ENCODE measurements at places on chromosomes 13 and 19.

- DNase-seq: no peak
Measured at GRCh38 chr13:69410761-69411160, 696.9 kb upstream of the ATXN8OS start.

DNA sequence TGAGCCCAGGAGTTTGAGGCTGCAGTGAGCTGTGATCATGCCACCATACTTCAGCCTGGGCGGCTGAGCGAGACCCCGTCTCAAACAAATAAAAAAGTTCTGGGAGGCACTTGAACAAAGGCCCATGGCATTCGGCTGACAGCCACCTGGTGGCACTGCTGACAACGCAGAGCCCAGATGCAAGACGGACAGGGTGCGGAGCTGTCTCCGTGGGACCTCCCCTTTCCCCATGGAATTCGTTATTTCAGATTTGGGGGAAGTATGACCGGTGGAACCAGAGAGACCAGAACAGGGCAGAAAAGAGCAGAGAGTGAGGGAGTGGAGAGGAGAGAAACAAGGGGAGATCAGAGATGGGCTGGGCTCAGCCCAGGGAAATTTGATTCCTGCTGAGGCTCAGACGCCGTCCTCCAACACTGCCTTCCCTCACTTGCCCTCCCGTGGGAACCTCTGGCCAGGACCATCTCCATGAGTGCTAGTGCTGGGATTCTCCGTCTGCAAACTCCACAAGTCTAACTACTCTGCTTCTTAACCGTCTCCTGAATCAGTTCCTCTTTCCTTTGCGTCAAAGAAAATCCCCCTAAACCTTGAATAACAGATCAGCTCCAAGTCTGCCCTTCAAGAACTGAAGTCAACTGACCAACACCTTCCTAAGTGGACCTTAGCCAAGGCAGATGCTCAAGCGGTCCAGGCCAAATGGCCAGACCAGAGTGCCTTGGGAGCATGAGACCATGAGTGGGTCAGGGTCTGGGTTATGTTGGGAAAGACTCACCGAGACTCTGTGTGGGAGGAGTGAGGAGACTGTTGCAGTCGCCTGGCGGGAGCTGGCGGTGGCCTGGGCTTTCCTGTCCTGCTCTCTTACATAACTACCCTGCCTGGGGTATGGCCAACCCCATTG lies 11.9 kb upstream of the ATF5 start:
- DNase-seq: no peak

DNA sequence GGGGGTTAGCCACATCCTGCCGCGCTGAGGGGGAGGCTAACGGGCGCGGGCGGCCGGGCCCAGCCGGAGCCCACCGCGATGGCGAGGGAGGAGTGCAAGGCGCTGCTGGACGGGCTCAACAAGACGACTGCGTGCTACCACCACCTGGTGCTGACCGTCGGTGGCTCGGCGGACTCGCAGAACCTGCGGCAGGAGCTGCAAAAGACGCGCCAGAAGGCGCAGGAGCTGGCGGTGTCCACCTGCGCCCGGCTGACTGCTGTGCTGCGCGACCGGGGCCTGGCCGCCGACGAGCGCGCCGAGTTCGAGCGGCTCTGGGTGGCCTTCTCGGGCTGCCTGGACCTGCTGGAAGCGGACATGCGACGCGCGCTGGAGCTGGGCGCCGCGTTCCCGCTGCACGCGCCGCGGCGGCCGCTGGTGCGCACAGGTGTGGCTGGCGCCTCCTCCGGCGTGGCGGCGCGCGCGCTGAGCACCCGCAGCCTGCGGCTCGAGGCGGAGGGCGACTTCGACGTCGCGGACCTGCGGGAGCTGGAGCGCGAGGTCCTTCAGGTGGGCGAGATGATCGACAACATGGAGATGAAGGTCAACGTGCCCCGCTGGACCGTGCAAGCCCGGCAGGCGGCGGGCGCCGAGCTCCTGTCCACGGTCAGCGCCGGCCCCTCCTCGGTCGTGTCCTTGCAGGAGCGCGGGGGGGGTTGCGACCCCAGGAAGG lies 692 bp downstream of the RGS9BP start:
- no peak for DNase-seq

DNA sequence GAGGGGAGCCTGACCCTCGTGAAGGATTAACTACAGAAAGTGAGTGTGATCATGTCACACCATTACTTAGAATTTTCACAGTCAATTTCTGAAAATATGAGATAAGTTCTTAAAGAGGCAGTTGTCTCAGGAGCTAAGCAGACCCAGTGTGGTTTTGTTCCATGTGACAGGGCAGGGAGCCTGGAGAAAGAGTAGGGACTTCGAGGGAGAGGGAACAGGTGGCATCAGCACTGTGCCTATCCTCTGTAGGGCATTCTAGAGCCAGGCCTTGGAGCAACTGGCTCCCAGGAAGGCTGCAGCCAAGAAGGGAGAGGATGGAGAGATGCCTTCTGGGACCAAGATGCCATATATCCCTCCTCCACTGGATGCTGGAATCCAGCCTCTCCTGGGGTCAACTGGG lies 183.0 kb downstream of the TSHZ3 start:
- no peak for DNase-seq

GRCh38 chr19:18493440-18494266 lies 28.2 kb downstream of the ELL start:
- no peak for DNase-seq

- DNase-seq: no peak
Measured at GRCh38 chr13:51919531-51919930, 57.8 kb downstream of the CCDC70 start.

DNA sequence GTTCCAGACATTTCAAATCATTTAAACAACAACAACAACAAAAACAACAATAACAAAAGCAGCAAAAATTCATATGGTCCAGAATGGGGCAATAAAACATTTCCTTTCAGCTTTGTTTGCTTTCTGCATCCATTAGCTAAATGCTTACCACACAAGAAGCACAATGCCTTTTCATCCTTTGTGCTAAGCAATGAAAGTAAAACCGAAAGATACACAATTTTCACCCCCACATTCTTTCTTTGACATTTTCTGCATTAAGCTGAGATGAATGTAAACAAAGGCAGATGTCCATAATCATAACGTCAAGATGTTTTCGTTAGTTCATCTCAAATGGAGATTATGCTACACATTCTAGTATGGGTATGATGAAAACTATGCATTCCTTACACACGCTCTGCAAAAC lies 568.5 kb downstream of the SLITRK6 start:
- no peak for DNase-seq

DNA sequence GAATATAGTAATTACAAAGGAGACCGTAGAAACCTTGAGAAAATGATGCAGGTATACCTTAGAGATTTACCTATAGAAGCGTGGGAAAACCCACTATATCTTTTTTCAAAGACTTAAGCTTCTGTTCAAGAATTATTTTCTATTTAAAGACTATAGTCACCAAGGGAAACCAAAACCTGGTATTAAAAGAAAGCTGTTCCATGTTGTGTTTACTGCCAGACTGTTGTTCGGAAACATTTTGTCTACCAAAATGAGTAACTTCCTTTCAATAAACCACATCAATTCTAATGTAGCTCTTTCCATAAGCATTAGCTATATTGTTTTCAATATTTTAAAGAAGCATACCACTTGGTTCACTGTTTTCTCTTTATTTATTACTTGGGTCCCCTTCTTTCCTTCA lies 182.9 kb upstream of the SLITRK6 start:
- no peak for DNase-seq

DNA sequence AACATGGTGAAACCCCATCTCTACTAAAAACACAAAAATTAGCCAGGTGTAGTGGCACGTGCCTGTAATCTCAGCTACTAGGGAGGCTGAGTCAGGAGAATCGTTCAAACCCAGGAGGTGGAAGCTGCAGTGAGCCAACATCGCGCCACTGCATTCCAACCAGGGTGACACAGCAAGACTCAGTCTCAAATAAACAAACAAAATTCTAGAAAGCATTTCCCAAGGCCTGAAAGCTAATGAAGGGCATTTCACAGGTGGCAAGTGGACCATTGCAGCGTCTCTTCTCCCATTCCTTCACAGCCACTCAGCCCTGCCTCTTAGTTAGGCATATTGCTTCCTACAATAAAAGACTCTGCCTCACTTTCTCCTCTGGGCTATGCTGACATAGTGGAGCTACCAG lies 13.5 kb upstream of the RXFP2 start:
- DNase-seq: no peak

- DNase-seq: no peak
Measured at GRCh38 chr13:77417897-77418296, 91.0 kb upstream of the MYCBP2 start.

DNA sequence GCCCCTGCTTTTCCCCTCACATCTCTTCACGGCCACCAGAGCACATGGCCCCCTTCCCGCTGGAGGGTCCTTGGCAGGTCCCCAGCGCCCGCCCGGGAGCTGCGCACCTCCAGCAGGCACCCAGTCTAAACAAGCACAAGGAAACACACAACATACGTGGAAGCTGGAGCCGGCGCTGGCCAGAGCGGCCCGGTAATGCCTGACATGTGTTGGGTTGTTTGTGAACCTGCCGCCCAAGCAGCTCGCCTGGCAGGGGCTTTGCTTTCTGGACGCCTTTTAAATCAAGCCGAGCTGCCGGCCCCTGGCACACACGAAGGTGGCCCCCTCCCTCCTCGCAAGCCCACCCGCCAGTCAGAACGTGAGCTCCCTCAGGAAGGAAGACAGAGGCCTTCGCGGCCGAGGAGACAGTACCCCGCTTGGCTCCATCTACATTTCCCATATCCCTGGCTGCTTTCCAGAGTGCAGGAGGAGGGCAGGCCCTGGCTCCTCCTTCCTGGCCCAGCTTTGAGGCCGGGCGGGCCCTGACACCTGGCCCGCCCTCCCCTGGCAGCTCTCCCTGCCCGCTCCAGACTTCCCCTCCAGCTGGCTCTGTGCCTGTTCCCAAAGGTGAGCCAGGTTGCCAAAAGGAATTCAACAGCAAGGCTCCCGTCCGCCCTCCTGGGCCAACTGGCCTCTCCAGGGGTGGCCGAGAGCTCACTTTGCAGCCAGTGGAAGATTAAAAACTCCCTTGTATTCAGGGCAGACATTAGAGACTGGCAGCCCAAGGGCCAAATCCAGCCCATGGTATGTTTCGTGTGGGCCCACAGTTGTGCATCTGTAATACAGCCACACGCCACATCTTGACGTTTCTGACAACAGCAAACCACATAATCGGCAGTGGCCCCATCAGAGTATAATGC lies 28.7 kb downstream of the COMP start:
- DNase-seq: no peak

- DNase-seq: no peak
Measured at GRCh38 chr13:44818428-44818827, 170.8 kb downstream of the NUFIP1 start.

DNA sequence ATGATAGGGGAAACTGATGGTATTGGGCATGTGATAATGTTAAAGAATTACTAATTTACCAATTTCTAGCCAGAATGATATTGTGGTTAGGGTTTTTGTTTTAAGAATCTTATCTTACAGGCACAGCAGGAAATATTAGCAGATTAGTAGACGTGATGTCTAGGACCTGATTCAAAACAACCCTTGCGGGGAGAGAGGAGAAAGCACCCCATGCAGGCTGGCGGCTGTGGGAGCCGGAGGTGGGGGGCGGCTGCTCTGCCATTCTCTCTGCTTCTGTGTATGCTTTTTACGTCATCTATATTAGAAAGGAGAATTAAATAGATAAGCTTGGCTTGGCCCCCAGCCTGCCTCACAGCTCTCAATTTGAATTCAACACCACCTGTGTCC lies 41.5 kb downstream of the MLLT1 start:
- DNase-seq: no peak

DNA sequence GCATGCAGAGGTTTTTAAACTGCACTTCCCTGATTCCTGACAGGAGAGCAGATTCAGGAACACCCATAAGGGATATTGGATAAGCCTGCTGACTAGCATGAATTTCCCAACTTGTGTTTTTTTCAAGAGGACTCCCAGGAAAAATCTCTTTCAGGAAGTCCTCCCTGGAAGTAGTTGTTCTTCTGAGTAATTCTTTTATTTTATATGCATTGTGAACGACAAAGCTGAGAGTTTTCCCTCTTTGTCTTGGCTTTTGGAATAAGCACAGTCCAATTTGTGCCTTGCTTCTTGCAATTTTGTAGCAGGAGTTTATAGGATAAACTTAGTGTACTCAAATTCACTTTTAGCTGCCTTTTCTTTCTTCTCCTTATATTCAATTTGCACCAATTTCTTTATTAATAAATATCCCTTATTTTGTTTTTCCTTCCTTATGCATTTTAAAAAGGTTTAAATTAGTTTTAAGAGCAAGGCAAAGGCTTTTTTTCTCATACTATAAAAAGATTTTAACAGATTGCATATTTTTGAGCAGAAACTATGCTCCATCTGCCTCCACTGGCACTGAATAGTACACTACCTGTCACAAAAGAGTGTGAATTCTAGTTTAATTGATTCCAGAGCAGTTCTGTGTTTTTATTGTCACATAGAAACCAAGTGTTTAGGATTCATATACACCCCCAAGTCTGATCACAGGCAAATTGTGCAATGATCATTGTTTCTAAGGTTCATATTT lies 543.3 kb upstream of the SPRY2 start:
- DNase-seq: no peak

DNA sequence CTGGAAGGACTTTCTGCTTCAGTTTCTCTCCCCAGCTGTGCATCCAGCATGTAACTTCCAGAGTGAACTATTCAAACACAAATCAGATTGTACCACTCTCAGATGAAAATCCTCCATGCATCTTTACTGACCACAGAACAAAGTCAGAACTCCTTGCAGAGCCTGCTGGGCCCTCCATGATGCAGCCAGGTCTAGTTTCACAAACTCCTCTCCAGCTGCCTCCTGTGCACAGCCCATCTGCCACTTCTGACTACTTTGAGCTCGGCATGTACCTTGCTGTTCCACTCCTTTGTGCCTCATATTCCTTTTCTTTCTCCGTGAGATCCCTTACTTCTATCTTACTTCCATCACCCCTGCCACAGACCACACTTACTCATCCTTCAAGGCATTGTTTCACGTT lies 31.4 kb downstream of the NALCN start:
- no peak for DNase-seq

DNA sequence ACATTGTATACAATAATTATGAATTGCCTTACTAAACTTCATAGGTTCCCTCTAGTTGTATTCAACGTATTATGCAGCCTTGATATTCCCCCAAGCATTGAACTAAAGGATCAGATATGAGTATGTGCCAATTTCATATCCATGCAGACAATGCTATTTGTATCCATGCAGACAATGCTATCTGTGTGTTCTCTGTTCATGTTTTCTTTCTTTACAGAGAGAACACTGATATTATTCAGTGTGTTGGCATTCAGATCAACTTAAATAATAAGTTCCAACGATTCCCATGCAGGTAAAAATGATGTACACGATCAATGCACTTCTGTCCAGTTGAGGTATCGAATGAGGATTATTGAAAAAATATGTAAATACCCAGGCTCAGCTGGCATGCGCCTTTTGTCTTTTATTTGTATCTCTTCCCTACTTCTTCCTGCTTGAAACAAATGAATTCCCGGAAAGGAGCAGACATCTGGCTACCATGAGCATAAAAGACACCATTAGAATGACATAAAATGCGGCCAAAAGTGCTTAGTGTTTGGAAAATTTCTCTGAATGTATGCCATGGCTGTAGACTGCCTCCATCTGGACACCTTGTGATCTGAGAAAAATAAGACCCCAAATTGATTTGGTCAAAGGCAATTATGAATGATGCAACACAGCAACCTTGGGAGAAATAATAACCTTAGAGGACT lies 731.5 kb downstream of the SLITRK1 start:
- DNase-seq: no peak

GRCh38 chr19:6677495-6677882 lies 7.5 kb upstream of the TNFSF14 start:
- no peak for DNase-seq

GRCh38 chr19:15154002-15154612 lies 46.7 kb downstream of the NOTCH3 start:
- DNase-seq: peak; percentile 14
